Cardiac muscle cell (in vitro differentiated cells and primary cell): ENCODE measurements at places on chromosomes 4 and X. TPM values are rescaled to one million over a fixed set of nuclear protein-coding genes. Genes with fewer than 3 reads are reported as not detected.
A peak's percentile ranks its signal among the peaks of the same experiment; 100 is the strongest.

DNA sequence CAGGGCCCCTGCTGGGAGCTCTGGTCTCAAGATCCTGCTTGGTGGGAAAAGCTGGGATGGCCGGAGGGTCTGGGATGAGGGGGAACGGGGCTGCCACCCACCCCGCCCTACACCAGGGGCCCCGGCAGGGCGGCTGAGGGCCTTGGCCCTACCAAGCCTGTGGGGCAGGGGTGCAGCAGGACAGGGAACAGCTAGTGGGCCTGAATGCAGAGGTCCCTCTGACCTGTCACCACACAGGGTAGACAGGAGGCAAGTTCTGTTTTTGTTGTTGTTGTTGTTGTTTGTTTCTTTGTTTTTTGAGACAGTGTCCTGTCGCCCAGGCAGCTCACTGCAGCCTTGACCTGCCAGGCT is 332 bp upstream of the RENBP start:
- H3K27ac ChIP-seq = no peak overlapping the region
- no peaks in the 10 kb centered on the region for H3K27me3 ChIP-seq
- H3K36me3 ChIP-seq = no peaks in the 10 kb centered on the region
- DNase-seq = no peak
- no peaks in the 10 kb centered on the region for H3K4me1 ChIP-seq

NIPAL1 gene
- polyA plus RNA-seq = 2.1 and 5.5 TPM in 2 replicates

- H3K36me3 ChIP-seq = no peaks in the 10 kb centered on the region
- peak overlapping the region; percentile 57 for H3K4me3 ChIP-seq
- no peak overlapping the region for H3K27ac ChIP-seq
- no peaks in the 10 kb centered on the region for H3K4me1 ChIP-seq
- H3K27me3 ChIP-seq = no peaks in the 10 kb centered on the region
- no peak for DNase-seq
Measured at GRCh38 chrX:64976673-64977040, 407 bp upstream of the ZC4H2 start.

GRCh38 chr4:38989487-38989886 is 42.7 kb downstream of the TMEM156 start:
- H3K27me3 ChIP-seq = no peaks in the 10 kb centered on the region
- H3K27ac ChIP-seq = no peak overlapping the region
- no peak for DNase-seq
- H3K4me3 ChIP-seq = no peak overlapping the region

- no peaks in the 10 kb centered on the region for H3K36me3 ChIP-seq
- H3K27ac ChIP-seq = no peak overlapping the region
- H3K27me3 ChIP-seq = no peaks in the 10 kb centered on the region
Measured at GRCh38 chr4:169348541-169348940, 77.8 kb upstream of the SH3RF1 start.
